ENCODE measurements at places on chromosomes 16 and 17.

GRCh38 chr17:81553616-81554181, 1.5 kb upstream of the FAAP100 start:
- DNase-seq: no peak

GRCh38 chr17:73536700-73537605, 107.3 kb downstream of the SDK2 start:
- no peak for DNase-seq

DNA sequence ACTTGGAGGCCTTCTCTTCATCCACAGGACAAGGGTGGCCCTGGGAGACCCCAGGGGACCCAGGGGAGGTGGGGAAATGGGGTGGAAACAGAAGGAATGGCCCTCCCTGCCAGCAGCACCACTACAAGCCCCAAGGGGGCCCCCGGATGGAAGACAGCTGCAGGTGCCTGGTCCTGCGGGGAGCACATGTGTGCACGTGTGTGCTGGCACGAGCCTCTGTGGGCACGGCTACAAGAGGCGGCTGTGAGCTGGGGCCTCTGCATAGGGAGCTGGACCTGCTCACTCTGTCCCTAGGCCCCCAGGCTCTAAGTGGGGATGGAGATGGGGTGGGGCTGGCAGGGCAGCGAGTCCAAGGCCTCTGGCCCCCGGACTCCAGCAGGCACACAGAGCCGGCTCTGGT, 13.2 kb upstream of the AATK start:
- DNase-seq: no peak

DNA sequence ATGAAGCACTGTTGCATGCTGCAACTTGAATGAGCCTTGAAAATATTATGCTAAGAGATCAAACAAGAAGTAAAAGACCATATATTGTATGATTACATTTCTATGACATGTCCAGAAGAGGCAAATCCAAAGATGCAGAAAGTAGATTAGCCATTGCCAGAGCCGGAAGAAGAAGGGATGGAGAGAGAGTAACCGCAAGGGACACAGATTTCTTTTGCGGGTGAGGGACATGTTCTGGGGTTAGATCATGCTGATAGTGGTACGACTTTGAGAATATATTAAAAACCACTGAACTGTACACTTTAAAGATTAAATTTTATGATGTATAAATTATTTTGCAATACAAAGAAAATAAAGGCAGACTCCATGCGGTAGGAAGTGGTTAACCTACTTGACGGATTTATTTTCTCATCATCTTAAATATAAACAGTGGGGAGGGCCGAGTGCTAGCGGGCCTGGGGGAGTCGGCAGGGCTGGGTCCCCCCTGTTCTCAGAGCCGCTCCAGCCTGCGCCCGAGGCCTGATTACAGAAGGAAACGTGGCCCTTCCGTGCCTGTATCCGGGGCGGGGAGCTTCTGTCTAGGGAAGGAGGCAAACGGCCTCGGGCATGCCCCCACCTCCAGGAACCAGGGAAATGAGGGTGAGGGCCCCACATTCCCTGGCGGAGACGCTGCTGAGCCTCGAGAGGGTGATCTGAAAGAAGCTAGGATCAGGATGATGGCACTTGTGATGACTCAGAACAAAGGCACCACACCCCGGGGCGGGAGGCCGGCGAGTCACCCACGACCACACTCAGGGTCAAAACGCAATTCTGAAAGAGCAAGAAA, 48.0 kb downstream of the SHCBP1 start:
- DNase-seq: no peak

GRCh38 chr17:47099451-47099986, 89.6 kb downstream of the CDC27 start:
- no peak for DNase-seq
